ENCODE measurements at places on chromosomes 2 and 18. TPM values are rescaled to one million over a fixed set of nuclear protein-coding genes. Genes with fewer than 3 reads are reported as not detected.

Gene CFAP53
- total RNA-seq: 0.29 TPM

Gene HOXD13
- 0.19 TPM for total RNA-seq

Gene NETO1
- total RNA-seq: not detected

Gene NEU2
- not detected for total RNA-seq

Gene C2orf81
- total RNA-seq: 3.6 TPM

Gene REL
- total RNA-seq: 3.5 TPM

Gene ASXL3
- not detected for total RNA-seq

Gene CAPN14
- total RNA-seq: not detected

Gene LIMS3
- not detected for total RNA-seq

Gene ACVR1
- total RNA-seq: 21.0 TPM

Gene CAPN13
- 0.15 TPM for total RNA-seq

Gene ALS2
- 13.5 TPM for total RNA-seq

Gene CRYGC
- total RNA-seq: not detected

Gene PROKR1
- total RNA-seq: not detected

Gene SCTR
- total RNA-seq: 0.15 TPM

Gene CYB5A
- 124 TPM for total RNA-seq

Gene SLC9A2
- total RNA-seq: 3.3 TPM

Gene ACOXL
- not detected for total RNA-seq

Gene ZNF385B
- not detected for total RNA-seq

Gene MEP1B
- 0.05 TPM for total RNA-seq

Gene CD226
- 0.15 TPM for total RNA-seq

Gene IL36RN
- total RNA-seq: 0.12 TPM

Gene TFPI
- 60.9 TPM for total RNA-seq

Gene WNT6
- 0.23 TPM for total RNA-seq

Gene ALPG
- 0.71 TPM for total RNA-seq

Gene ASPRV1
- 0.20 TPM for total RNA-seq

Gene RPRM
- total RNA-seq: 0.11 TPM

Gene SERTAD2
- 11.7 TPM for total RNA-seq

Gene MRO
- total RNA-seq: 0.05 TPM

Gene EML6
- 1.2 TPM for total RNA-seq
